ENCODE measurements at places on chromosomes 3 and 15. TPM values are rescaled to one million over a fixed set of nuclear protein-coding genes. Genes with fewer than 3 reads are reported as not detected.

GPR27 gene
- 1.2 TPM for total RNA-seq

GRCh38 chr3:80338366-80338765 lies 570.6 kb upstream of the ROBO1 start:
- no peak for DNase-seq

TERC gene
- 2.6 TPM for total RNA-seq

- DNase-seq, result no peak
Measured at GRCh38 chr3:34382859-34383258, 584.4 kb downstream of the PDCD6IP start.

DNA sequence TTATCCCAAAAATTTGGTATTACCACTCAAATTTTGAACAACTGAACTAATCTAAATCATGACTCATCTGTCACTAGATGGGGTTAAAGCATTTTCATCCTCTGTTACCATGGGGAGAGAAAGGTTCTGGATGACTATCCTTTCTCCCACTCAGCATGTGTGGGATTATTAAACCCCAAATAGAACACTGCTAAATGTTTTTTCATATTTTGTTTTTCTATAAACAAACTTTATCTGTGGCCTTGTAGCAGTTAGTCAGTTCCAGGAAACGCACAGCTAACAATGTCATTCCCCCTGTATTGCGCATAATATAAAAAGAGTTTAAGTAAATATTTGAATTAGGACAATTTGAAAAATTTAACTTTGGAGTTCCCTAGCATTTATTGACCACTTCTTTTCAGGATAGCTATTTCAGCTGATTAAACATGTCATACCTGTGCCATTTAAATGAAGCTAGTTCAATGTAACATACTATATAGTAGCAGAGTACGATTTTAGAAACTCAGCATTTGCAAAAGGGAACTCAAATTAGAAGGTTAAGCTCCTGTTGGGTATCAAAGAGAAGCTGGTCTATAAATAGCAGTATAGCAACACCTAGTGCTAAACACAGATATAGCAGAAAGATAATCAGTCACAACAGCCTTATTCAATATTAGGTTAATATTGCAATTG lies 9.2 kb upstream of the TMEM212 start:
- no peak for DNase-seq

- DNase-seq, result no peak
Measured at GRCh38 chr3:54358969-54359694, 236.8 kb downstream of the CACNA2D3 start.

GRCh38 chr15:41971089-41971894 lies 1.1 kb downstream of the EHD4 start:
- peak; percentile 90 for DNase-seq

GRCh38 chr3:194003114-194004057 lies 132.6 kb upstream of the HES1 start:
- DNase-seq, result peak; percentile 71

- DNase-seq, result peak; percentile 75
Measured at GRCh38 chr3:99686955-99687612, 48.7 kb downstream of the COL8A1 start.

- no peak for DNase-seq
Measured at GRCh38 chr3:188362405-188362831, 208.5 kb downstream of the LPP start.

SPSB4 gene
- not detected for total RNA-seq

GRCh38 chr3:171955598-171955997 lies 83.8 kb upstream of the FNDC3B start:
- DNase-seq, result no peak

SPINT1 gene
- total RNA-seq, result 8.9 TPM

IL5RA gene
- total RNA-seq, result 0.28 TPM

DNA sequence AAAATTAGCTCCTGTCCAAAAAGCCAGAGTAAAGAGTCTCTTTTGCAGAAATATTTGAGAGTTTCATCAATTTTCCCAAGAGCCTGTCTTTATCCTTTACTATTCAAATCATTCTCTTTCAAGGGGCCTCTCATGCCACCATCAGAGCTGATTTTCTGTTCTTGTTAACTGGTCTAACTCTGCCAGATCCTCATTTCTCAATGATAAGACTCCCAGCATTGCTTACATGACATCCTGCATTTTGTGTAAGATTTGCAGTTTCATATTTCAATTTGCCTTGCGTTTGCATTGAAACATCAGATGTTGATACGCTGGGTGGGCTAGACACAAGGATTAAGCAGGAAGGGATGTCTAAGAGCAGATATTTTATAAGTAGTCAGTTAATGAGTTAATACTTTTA lies 228.7 kb downstream of the TBL1XR1 start:
- DNase-seq, result no peak

Data from activated CD4-positive, alpha-beta T cell treated with anti-CD3 and anti-CD28 coated beads for 36 hours (primary cell).